Stimulated activated CD8-positive, alpha-beta memory T cell treated with anti-CD3 and anti-CD28 coated beads, Interleukin-4, amount 100 ng/mL, for 1 hour (primary cell): ENCODE measurements at places on chromosomes 3 and 15.

DNA sequence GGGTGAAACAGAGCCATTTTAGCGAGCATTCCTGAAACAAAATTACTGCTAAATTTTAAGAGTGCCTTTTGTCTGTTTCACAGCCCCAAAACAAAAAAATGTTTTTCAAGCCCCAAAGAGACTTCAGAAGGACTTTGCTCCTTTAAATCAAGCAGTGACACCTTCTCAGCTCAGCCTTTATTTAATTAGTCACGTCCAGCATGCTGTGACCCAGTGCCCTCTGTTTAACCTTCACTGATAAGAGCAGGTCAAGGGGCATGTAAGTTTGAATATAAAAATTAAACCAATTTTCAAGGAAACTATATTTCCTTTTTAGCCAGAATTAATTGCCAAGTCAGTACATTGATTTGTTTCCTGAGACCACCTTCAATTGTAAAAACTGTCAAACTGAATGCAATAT lies 40.6 kb downstream of the ISL2 start:
- DNase-seq: no peak

DNA sequence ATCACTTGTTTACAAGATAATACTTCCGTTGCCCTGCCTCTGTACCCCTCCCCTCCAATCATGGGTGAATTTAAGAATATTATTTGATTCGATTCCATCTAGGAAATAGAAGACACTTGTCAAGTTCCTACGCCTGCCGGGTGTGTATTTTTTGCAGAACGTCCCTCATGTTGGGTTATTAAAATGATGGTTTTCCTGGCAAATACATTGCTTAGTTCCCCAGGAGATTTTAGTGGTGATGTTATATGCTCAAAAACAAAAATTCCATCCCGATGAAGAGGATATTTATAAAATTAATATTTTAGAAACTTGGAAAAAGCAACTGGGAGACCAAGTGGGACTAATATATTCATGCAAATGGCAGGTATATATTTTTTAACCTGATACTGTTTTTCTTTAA lies 548.4 kb downstream of the EDEM1 start:
- no peak for DNase-seq

DNA sequence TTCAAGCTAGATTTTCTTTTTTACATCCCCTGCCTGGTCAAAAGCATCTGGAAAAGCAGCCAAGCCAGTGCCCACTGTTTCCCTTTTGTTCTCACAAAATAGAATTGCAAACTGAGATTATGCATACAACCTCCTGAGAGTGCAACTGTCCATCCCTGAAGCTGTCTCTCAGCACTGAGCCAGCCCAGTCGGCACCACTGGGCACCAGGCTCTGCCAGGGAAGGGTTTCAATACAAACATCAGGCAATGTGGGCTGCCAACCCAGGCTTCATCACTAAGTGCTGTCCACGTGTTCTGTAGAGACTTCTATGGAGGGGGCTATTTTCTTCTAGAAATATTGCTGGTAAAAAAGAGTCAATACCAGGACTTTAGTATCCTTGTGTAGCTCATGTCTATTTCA lies 356.3 kb upstream of the TBL1XR1 start:
- DNase-seq: no peak

DNA sequence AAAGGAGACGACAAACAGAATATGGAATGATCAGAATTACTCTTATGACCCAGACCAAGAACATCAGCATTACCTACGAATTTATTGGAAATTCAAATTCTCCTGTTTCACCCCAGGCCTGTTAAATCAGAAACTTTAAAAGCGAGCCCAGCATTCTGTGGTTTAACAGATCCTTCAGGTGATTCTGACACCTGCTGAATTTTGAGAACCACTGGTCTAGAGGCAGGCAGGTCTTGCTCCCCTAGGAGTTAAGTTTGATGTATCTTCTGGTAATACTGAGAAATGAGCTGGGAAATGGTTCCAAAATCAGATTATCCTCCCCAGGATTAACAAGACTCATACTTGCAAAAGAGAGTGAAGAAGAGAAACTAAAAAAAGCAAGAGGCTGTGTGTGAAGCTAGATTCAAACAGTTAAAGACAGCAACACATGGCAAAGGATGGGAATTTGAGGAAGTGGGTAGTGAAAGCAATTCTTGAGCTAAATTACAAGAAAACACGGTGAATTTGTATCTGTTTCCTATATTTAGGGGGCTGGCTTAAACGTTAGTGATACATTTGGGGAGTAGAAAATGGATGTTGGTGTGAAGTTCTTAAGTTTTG lies 66.0 kb downstream of the FLNB start:
- DNase-seq: no peak

GRCh38 chr3:5186089-5186857 lies 1.2 kb upstream of the EDEM1 start:
- no peak for DNase-seq

- no peak for DNase-seq
These were observed 1.3 kb downstream of the TTBK2 start for GRCh38 chr15:42919308-42919707.

DNA sequence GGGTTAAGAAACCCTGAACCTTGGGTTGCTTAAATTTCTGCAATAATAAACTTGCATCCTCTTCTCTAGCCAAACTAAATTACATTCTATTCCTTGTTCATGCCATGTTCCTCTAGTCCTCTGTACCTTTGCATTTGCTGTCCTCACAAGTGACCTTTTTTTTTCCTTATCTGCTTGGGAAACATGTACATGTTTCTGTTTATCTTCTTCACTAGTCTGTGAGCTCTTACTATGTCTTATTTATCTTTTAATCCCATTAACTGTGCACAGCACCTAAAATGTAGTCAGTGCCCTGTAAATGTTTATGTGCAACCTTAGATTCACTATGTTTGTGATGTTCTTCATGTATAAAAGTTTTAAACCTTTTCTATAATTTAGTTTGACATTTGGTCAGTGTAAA lies 61.9 kb downstream of the REC114 start:
- no peak for DNase-seq

GRCh38 chr3:40387895-40388254 lies 891 bp downstream of the ENTPD3 start:
- DNase-seq: no peak

DNA sequence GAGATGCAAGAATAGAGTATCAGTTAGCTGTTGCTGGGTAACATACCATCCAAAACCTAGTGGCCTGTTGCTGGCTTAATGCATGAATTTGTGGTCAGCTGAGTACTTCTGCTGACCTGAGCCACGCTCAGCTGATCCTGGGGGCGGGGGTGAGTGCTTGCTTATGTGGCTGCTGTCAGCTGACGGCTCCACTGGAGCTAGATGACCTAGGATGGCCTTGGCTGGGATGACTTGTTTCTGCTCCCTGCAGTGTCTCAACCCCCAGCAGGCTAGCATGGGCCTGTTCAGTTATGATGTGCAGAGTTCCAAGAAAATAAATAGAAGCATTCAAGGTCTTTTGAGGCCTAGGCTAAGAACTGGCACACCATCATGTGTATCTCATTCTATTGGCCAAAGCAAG lies 63.9 kb downstream of the FBLN2 start:
- no peak for DNase-seq

DNA sequence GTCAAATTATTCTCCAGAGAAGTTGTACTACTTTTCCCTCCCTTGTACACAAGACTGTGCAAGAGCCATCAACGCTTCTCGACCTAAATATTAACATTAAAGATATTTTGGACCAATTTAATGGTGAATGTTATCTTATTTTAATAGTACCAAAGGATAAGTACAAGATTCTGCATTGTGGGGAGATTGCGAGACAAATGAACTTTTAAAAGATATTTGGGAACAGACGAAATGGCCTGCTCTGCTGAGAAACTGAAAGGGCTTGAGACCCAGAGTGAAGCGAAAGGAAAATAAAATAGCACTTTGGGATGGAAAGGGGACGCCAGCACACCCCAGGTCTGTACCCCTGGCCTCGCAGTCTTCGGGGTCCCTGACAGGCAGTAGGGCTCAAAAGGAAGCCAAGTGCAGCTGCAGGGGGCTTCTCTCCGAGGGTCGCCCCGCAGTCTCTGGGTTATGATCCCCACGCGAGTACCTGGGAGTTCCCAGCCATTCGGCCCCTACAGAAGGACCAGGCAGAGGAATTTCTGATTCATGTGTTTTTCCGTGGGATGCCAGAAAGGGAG lies 97.6 kb upstream of the VGLL3 start:
- no peak for DNase-seq

DNA sequence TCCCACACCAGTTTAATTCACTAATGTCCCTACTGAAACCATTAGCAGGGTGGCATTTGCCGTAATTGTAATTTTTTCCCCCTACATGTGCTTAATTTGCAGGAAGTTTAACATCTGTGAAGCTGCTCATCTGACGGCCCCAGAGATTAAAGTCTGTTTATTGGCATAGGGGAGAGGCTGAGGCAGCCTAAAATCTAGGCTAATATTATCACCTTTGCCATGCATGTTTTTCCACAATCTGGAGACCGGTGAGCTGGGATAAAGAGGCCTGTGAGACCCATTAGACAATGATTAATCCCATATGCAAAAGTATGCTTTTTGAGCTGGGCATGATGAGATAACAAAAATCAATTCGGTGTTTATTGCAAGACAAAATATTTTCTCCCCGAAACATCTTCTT lies 561.2 kb upstream of the ALCAM start:
- no peak for DNase-seq

- DNase-seq: no peak
These were observed 1.5 kb downstream of the SOX2 start for GRCh38 chr3:181713280-181713647.

DNA sequence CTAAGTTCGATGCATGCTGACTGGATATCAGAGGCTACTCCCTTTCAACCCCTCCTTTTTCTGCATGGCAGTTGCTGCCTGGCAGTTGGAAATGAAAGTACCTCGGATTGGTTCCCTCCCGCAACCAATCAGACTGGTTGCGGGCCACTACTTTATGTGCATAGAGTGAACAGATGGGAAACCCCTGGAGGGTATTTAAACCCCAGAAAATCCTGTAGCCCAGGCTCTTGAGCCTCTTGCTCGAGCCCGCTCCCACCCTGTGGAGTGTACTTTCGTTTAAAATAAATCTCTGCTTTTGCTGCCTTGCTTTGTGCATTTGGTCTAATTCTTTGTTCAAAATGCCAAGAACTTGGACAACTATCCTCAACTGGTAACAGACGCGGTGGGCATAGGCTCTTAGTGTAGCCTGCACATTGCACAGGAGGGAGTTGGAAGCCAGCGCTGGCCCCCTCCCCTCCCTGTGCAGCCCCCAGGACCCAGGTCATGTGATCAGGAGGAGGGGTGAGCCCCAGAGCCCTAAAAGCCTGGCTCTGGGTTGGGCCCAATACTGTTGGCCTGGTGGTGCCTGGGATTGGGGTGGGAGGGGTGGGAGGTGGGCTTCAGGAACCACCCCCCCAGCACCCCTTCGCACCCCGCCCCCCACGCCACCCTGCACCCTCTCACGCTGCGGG lies 26.8 kb downstream of the RHCG start:
- no peak for DNase-seq

GRCh38 chr15:50257924-50258323 lies 7.6 kb downstream of the HDC start:
- DNase-seq: no peak
